Dermis microvascular lymphatic vessel endothelial cell (primary cell): ENCODE measurements at places on chromosomes 1 and 21. TPM values are rescaled to one million over a fixed set of nuclear protein-coding genes. Genes with fewer than 3 reads are reported as not detected.

ATP13A2 gene
- 25.0 and 55.6 TPM in 2 replicates for total RNA-seq

DNA sequence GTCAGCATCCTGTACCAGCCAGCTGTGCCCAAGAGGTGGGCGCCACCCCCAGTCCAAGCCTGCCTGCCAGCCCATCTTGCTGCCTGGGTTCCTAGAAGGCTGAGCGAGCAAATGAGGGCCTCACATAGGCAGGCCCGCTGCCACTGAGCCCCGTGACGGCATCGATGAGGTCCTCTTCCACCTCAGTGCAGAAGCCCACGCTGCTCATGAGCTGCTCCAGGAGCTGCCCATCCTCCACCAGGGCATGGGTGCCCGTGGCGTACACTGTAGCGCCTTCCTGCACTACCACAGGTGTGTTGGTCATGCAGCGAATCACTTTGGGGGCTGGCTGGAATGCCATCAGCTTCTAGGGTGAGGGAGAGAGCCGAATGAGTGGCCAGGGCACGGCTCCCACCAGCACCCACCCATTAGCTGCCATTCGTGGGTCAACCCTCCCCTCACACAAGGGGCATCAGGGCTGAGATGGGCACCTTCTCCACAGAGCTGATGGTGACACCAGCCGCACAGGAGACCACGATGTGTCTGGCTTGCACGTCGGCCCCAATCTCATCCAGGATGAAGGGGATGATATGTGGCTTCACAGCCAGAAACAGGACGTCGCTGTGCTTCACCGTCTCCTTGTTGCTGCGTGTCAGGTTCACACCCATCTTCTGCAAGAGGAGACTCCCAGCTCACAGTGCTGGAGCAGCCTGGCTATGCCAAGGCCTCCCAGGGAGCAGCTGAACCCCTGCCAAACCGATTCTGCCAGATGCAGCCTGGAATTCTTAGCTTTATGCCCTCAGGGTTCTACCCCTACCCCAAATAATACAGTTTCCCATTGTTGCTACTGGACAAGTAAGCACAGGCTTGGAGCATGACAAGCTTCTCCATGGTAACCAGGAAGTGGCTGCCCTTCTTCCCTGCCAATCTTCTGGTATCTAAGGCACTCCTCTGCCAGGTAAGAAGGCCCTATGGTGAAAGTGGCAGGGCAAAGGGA, 2.0 kb downstream of the PYCR2 start:
- no peak for DNase-seq

GRCh38 chr1:36223381-36223995, 755 bp upstream of the THRAP3 start:
- DNase-seq = peak; percentile 15

OPRD1 gene
- not detected in 2 replicates for total RNA-seq

- DNase-seq = no peak
Observed at GRCh38 chr1:52511851-52512615, 40.9 kb downstream of the TUT4 start.

TSACC gene
- not detected in 2 replicates for total RNA-seq

- no peak for DNase-seq
Observed at GRCh38 chr1:244727871-244728474, 75.0 kb downstream of the DESI2 start.

GRCh38 chr1:2530513-2531361, 674 bp upstream of the HES5 start:
- no peak for DNase-seq

DNA sequence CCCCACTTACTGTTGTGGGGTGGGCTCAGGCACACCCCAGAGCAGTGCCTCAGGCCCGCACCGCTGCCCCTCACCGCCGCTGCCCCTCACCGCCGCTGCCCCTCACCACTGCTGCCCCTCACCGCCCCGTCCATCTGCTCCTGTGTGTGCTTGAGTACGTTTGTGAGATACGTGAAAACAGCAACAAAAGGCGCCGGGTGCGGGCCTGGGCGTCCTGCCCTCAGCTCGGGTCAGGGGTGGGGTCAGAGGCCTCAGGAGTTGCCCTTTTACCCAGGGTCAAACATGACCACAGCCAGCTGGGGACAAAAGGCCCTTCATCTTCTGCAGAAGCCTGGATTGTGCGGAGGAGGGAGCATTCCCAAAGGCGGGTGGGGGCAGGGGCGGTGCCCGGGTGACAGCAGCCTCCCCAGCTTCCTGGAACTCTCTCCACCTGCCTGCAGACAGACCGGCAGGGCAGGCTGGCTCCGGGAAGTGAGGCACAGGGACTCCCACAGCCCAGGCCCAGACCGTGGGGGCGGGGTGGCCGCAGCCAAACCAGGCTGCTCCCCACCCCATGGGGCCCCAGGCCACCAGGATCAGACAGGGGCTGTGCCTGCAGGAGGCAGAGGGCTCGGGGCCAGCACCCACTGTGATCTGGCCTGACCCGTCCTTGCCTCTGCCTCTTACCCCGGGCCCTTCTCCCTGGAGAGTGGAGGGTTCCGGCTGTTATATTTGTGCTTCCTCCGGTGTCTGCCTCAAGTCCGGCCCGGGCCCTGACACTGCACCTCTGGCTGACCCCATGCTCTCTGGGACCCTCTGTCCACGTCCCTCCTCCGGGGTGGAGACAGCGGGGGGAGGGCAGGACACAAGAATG, 2.3 kb upstream of the VWA1 start:
- DNase-seq = peak; percentile 29

DNA sequence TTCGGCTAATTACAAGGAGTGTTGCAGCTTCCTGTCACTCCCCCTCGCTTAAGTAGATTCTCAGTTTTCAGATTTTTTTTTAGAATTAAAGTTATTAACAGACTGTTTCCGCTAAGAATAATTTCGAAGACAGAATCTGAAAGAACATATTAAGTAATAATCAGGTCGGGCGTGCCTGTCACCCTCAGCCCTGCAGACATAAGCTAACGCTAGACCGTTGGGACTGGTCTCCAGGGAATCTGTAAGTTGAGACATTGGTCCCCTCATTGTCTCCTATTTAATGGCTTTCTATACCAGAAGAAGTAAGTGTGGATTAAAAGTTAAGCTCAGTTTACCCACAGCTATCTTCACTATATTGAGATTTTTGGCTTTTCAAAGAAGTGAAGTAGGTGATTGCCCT, 14.5 kb downstream of the NMNAT1 start:
- no peak for DNase-seq

OR10J1 gene
- not detected in 2 replicates for total RNA-seq

E2F2 gene
- total RNA-seq = 1.4 and 1.9 TPM in 2 replicates

GRCh38 chr21:38311765-38312164, 55.0 kb downstream of the KCNJ15 start:
- no peak for DNase-seq

- peak; percentile 21 for DNase-seq
Observed at GRCh38 chr1:51564124-51564523, 45.1 kb upstream of the EPS15 start.

- no peak for DNase-seq
Observed at GRCh38 chr1:6588128-6588892, 8.5 kb downstream of the ZBTB48 start.

CCDC30 gene
- 0.25 and 0.26 TPM in 2 replicates for total RNA-seq

GRCh38 chr1:240027059-240027462, 64.6 kb upstream of the FMN2 start:
- peak; percentile 56 for DNase-seq

DNA sequence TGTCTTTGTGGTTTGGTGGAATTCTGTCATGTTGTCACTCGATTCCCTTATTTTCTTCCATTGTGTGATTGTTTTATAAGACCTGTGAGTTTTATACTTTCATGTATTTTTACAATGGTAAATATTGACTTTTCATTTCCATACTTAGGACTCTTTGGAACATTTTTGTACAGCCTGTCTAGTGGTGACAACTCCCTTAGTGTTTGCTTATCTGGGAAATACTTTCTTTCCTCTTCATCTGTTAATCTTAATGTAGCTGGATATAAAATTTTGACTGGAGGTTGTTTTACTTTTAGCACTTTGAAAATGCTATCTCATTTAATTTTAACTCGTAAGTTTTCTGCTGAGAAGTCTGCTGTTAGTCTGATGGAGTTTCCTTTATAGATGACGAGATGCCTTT, 310.5 kb downstream of the NUF2 start:
- DNase-seq = no peak

DNA sequence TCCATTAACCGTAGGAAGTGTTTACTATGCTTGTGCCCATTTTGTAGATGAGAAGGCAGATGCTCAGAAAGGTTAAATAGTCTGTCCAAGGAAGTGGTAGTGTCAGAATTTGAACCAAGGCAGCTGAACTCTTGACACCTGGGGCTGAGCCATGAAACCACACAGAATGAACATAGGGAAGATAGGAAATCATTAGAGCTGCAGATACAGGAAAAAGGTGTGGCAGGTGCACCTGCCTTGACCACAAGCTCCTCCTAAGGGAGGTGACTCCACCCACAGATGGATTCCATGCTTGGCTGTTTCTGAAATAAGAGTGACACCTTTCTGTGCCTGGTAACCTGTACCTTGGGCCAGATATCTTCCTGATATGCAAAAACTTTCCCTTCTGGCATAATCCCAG, 69.9 kb upstream of the IGSF21 start:
- DNase-seq = no peak

DNA sequence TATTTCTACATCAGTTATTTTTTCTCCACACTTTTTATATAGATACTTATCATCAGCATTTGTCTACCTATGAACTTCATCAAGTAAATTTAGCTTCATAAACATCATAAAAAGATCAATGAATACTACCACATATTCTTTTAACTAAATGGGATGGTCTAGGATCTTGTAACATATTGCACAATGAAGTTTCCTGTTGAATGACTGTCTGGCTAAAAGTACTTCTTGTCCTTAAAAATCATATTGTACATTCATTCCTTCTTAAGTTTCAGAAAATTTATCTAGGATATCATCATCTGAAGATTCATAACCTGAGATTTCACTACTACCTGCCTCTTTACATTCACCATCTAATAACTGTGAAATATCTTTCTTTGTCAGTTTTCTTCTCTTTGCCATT, 69.0 kb downstream of the MAGI3 start:
- DNase-seq = no peak

ARID4B gene
- total RNA-seq = 29.8 and 44.1 TPM in 2 replicates

DNA sequence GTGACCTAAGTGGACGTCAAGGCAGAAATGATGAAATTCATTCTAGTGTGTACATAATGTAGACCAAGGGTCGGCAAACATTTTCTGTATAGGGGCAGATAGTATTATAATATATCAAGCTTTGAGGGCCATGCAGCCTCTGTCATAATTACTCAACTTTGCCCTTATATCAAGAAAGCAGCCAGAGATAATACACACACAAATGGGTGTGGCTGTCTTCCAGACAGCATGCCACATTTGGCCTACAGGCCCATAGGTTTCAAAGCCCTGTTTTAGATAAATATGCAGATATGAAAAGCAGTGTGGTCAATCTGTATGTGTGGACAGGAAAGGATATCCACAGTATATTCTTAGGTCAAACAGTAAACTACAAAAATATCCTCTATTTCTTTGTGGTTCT, 320.1 kb upstream of the FMN2 start:
- DNase-seq = no peak

KCNT2 gene
- total RNA-seq = under 0.01 and 0.13 TPM in 2 replicates

DNA sequence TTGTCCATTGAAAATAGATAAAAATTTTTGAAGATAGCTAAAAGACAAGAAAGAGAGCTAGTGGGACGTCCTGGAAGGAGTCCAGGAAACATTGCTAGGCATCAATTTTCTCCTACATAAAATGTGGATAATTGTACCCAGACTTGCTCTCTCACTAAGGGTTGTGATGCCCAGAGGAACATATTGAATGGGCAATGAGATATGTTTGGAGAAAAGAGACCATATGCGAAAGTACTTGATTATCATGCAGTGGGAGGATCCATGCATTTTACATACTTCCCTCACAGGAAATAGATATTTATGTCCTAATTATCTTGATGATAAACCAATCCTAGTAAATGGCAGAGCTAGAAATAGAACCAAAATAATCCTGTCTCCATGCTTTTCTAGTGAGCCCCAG, 108.4 kb upstream of the TNR start:
- no peak for DNase-seq

- DNase-seq = no peak
Observed at GRCh38 chr1:167051907-167052306, 38.3 kb downstream of the GPA33 start.
